Putamen (tissue), 1 donor: ENCODE measurements at places on chromosomes 3 and 15.

DNA sequence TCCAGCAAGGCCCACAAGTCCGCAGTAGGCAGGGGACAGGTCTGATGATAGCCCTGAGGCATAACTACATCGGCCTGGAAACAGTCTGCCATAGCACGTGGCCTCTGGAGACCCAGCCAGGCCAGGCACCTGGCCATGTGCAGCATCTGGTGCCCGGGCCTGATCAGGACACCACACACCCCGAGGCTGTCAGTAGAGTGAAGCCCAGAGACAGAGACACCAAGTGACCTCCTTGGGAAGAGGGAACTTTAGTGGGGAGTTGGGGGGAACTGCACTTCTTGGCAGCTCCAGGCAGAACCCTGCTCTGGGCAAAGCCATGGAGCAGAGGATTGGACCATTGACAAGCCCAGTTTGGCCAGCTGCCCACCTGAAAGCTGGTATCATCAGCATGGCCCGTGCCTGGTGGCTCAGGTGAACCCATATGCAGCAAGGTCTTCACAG is 1.2 kb downstream of the SHISA5 start:
- no peak for DNase-seq

DNA sequence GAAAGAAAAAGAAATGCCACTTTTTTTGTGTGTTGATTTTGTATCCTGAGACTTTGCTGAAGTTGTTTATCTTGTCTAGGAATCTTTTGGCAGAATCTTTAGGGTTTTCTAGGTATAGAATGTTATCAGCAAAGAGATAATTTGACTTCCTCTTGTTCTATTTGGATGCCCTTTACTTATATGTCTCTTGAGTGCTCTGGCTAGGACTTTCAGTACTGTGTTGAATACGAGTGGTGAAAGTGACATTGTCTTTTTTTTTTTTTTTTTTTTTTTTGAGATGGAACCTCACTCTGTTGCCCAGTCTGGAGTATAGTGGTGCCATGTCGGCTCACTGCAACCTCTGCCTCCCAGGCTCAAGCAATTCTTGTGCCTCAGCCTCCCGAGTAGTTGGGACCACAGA is 64.7 kb upstream of the NPHP3 start:
- no peak for DNase-seq

DNA sequence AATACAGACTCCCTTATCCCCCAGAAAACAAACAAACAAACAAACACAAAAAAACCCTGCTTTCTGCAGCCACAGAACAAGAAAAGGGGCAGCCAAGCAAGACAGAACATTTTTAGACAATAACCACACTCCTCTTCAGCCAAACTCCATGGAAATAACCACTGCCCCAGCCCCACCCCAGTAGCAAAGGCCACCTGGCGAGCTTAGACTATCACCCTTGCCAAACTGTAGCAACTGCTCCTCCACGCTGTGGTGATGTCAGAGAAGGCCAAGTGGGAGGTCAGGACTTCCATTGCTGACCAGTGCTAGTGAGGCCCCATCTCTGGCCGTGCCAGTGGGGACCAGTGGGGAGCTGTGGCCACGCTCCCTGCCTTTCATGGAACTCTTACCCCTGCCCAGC is 60.3 kb upstream of the CHRNA7 start:
- DNase-seq, result no peak

DNA sequence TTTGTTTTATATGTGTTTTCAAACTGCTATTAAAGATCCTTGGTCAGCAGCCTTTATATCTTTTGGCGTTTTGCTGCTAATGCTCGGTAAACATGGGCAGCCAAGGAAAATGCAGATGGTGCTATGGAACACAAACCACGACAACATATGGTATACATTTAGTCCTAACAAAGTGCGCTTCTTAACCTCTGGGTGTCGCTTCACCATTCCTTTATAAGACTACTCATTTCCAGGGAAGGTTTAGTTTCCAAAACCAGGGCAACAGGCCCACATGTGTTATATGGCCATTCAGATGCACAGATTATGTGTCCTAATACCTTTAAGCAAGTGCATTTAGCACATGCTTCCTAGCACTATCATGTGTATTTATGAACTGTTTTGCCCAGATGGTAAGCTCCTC is 14.7 kb downstream of the SHOX2 start:
- DNase-seq, result no peak

DNA sequence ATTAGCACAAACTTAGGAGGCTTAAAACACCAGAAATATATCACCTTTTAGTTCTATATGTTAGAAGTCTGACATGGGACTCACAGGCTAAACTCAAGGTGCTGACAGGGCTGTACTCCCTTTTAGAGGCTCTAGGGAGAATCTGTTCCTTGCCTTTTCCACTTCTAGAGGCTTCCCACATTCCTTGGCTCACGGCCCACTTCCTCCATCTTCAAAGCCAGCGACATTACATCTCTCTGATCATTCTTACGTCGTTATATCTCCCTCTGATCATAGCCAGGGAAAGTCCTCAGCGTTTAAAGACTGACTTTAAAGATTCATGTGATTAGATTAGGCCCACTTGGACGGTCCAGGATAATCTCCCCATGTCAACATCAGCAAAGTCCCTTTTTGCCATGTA is 166.3 kb downstream of the GREM1 start:
- no peak for DNase-seq

- DNase-seq, result no peak
Measured at GRCh38 chr15:42385980-42386700, 26.8 kb downstream of the CAPN3 start.

DNA sequence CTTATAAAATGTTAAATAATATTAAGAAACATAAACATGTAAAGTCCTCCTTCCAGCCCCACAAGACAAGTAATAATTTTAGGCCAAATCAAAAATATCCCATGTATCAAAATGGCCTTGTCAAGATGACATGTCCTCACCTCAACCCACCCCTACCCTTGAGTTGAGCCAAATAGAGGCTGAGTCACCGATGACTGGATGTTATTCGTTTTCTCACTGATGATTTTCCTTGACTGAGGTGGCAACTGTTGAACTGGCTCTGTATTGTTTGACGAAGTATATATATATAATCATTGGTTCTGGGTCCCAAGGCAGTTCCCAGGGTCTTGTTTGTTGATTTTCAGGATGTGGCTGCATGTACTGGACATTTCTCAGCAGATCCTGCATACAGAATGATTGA is 75.3 kb downstream of the TMEM108 start:
- no peak for DNase-seq

GRCh38 chr3:70315021-70315420 is 2.6 kb upstream of the MDFIC2 start:
- no peak for DNase-seq

DNA sequence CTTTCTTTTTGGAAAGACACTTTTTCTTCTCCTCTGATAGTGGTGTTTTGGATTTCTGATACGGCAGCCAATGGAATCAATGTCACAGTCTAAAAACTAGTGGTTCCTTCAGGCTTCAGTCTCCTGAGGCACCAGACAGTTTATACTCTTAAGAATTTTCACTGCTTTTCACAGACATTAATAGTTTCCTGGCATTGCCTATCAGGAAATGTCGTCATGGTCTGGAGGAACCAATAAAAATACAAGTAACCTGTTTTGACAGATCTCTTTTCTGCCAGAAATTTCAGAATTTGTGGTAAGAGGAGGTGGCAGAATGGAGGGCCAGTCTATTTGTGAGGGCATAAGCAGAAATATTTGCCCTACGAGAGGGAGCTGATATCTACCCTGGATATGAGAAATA is 44.8 kb downstream of the FILIP1L start:
- no peak for DNase-seq

- no peak for DNase-seq
Measured at GRCh38 chr3:72397586-72397985, 450.7 kb downstream of the SHQ1 start.

- peak; percentile 75 for DNase-seq
Measured at GRCh38 chr3:107206141-107206540, 171.1 kb upstream of the CCDC54 start.

DNA sequence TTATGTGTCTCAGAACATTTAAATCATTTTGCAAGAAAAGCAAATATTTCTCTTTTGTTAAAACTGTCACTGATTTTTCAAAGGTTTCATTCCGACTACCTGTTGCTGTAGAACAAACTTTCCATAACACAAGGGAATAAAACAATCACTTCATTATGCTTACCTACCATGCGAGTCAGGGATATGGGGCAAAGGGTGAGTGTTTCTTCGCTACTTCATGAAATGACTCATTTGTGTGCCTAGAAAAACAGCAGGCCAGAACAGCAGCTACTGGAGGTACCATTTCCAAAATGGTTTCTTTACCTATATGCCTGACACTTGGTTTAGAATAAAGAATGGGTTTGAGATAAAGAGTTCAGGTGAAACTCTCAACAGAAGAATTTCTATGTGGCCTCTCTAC is 712.5 kb downstream of the PLOD2 start:
- DNase-seq, result no peak

DNA sequence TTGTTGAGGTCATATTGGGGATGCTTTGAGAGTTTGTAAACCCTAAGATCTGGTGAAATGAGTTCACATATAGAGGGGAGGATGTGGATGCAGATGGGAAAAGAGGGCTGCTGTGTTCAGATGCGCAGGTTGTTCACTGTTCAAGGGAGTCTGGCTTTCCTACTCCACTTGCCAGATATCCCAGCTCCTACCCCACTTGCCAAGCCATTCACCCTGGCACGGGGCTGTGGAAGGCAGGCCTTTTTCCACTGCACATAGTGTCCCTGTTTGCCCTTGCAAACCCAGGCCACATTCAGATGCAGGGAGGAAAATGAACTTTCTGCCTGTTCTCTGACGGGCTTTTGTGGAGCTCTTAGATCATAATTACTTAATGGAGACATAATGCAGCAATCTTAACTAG is 29.0 kb downstream of the CRABP1 start:
- DNase-seq, result peak; percentile 30

GRCh38 chr3:76624164-76624563 is 415.7 kb upstream of the ROBO2 start:
- no peak for DNase-seq

- DNase-seq, result no peak
Measured at GRCh38 chr15:99712415-99712814, 20.8 kb downstream of the LYSMD4 start.

DNA sequence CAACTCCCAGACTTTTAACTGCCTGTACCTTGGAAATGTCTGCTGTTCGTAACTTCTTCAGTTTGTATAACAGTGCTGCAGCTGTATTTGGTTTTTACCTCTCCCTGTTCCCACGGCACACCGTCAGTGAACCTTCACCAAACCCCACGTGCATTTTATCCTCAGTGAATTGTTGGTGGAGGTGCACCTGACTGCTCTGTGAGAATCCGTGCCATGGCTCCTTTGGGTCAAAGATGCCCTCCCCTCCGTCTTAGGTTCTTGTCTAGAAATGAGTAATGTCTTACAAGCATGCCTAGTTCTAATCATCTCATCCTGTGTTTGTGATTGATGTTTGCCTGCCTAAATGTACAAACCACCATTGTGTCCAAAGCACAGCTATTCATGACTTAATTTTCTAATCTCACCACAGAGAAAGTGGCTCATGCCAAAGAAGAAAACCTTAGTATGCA is 28.2 kb downstream of the TPM1 start:
- no peak for DNase-seq

DNA sequence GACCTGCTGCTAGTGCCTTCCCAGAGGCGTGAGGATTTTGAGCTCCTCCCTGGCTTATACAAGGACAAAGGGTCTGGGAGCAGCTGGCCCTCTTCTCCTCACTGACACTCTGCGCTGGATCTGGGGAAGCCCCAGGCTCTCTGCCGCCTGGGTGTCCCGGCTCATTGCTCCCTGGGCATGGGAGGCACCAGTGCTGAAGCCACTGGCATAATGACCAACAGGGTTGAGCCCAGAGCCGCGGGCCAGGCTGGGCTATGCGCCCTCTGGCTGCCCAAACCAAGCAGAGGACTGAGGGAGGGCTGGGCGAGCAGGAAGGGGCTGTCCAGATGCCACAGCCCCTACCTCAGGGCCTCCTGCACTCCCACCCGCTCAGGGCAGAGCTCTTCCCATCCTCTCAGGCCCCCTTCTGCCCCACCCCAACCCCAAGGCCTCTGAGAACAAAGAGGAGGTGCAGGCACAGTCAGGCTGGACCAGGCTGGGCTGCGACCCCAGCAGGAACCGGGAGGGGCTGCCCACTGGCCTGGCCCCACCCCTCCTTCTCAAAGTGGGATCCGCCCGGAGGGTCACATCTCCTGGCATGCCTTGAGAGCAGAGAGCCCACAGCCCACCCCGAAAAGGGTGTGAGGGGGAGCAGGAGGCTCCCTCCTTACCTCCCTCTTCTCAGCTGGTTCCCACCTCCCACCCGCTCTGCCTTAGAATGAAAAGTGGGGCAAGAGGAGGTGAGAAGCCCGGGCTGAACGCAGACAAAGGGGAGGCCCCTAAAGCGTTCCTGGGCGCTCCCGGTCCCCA is 1.6 kb downstream of the LINGO1 start:
- peak; percentile 76 for DNase-seq

- DNase-seq, result no peak
Measured at GRCh38 chr3:144516026-144516425, 544.4 kb downstream of the DIPK2A start.

DNA sequence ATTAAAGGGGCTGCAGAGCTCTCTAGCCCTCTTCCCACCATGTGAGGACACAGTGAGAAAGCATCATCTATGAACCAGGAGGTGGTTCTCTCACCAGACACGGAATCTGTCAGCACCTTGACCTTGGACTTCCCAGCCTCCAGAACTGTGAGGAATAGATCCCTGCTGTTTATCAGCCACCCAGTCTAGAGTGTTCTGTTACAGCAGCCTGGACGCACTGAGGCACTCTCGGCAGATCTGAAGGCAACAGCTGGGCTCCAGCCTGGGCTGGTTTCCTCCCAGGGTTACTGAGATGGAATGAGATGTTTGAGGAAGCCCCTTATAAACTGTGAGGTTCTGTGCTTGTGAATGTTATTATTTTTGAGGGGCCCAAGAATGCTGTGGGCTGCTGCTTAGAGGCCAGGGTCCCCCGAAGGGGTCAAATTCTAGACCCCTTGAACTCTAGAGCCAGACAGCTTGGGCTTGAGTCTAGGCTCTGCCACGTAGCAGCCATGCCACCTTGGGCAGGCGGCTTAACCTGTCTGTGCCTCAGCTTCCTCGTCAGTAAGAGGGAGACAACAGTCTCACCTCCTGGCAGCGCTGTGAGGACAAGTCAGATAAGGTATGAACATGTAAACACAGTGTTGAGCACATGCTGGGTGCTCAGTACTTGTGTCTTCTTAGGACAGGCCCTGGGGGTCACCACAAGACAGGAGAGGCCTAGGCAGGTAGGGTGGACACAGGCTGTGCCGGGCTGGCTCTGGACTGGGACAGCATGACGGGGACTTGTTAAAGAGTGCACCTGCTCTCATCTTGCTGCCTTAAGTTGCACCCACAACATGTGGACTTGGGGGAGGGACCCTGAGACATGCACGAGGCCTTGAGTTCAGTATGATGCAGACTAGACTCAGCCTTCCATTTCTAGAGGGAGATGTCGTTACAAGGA is 49.2 kb downstream of the MGLL start:
- no peak for DNase-seq

DNA sequence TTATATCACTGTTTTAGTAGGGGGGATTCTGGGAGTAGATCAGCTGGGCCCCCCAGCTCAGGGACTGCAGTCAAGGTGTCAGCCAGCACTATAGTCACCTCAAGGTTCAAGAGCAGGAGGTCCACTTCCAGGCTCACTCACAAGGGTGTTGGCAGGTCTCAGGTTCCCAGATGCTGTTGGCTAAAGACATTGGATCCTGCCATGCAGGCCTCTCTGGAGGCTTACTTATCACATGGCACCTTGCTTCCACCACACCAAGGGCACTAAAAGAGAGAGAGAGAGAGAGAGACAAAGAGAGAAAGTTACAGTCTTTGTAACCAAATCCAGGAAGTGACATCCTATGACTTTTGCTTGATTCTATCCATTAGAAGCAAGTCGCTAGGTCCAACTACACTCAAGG is 7.5 kb upstream of the PPP1R14D start:
- DNase-seq, result no peak

GRCh38 chr15:101466188-101466587 is 23.3 kb downstream of the PCSK6 start:
- DNase-seq, result no peak
